ENCODE measurements at places on chromosomes 5 and 9.

GRCh38 chr5:37015795-37016666 is 139.5 kb downstream of the NIPBL start:
- DNase-seq: no peak

GRCh38 chr5:32225445-32225844 is 51.3 kb upstream of the GOLPH3 start:
- DNase-seq: no peak

DNA sequence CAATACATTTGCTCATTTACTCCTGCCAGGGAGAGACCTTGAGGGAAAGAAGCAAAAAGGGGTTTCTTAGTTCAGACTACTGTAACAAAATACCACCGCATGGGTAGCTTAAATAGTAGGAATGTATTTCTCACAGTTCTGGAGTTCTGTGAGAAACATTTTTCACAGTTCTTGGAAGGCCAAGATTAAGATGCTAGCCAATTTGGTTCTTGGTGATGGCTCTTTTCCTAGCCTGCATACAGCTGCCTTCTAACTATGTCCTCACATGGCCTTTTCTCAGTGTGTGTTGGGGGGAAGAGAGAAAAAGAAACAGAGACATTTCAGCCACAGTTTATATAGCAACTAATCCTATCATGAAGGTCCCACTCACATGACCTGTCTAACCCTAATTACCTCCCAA is 1644.7 kb upstream of the C9orf72 start:
- DNase-seq: no peak

DNA sequence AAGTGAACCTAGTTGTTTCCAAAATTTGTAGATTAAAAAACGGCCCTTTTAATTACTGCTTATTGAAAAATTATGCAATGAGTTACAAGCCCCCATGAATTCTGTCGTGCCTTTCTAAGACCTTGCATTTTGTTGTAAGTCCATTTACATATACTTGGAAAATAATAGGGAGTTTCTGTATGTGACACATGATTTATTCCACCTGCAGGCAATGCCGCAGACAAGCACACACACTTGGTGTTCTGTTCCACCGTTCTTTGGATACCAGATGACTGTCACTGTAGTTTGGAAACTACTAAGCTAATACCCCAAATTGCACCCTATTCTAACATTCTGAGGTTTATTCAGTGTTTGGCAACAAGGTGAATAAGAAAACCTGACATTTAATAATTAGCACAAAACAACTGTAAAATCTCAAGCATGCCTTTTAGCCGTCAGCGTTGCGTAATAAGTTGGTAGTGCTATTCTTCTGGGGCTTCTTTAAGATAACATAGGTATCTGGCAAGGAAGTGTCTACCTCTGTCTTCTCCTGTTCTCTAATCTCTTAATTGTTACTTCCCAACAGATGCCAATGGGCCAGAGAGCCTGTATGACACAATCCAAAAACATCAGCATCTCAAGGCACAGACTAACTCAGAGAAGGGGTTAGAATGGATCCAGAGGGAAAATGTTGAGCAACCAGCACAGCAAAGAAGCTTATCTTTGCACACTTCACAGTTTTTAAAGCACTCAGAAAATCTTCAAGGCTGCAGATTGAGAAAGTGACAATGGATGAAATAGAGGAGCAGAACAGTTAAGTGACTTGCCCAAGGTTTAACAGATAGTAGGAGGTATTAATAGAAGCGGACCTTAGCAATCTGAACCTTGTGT is 48.2 kb upstream of the DPYSL3 start:
- no peak for DNase-seq

GRCh38 chr5:72746736-72747135 is 69.7 kb upstream of the TNPO1 start:
- DNase-seq: no peak

- no peak for DNase-seq
Observed at GRCh38 chr9:101848485-101848919, 110.1 kb upstream of the GRIN3A start.

DNA sequence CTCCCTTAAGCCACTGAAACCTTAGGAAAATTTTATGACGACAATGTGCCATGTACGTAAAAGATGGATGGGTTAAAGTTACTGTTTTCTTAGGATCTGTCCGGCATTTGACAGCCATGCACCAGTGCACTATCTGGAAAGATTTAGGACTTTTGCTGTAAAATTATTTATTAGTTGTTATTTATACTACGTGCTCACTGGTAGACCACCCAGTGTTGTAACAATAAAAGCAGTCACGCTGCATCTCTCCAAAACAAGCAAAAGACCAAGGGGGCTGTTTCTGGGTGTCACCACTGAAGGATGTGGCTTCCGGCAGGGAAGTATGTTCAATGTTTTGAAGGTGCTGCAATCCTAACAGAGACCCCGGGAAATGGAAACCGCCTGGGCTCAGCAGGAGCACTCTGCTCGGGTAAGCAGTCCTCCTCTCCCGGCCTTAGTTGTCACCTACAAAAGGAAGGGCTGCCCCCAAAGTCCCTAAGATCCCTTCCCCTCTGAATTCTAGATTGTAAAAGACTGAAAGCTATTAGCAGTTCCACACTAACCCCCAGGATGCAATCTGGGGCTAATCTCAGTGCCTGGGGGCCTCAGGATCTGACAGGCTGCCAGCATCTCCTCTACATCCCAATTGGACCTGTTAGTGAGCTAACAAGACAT is 38.6 kb downstream of the SAXO1 start:
- no peak for DNase-seq

GRCh38 chr9:109020113-109020512 is 6.8 kb upstream of the CTNNAL1 start:
- DNase-seq: no peak

DNA sequence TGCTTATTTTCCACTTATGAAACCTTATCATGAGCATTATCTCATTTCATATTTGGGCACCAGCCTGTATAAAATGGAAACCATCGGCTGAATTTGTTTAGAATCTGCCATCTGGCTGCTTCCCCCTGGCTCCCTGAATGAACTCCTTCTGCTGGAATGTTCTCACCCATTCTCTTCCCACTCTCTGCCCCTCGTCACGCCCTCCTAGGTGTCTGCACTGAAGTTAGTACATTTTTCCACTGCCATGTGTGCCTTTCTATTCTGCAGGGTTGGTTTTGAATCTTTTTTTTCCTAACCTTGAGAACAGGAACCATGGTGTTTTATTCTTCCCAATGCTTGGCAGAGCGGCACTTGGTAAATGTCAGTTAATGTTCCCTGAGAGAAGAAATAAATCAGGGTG is 359.7 kb downstream of the MLLT3 start:
- DNase-seq: no peak

DNA sequence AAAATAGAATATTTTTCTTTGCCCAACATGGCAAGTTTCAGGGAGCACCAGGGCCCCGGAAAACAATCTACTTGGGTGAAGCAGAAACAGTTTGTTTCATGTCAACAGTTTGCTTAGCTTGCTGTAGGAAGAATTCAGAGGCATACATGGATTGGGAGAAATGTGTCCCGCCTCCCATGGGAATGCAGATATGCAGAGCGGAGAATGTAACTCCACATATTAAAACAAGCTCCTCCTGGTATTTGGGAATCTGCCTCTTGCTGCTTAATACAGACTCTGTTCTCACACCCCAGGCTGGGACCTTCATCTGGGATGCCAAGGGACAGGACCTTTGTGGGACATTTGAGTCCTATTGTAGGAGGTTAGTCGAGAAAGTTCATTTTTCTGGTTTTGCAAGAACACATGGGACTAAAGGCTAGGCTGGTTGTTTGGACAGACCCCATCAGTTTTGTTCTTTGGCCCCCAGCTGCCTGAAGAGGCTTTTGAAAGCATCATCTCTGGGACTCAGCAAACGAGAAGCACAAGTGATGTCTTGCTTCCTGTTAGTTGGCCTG is 220.5 kb upstream of the ADRA1B start:
- DNase-seq: no peak

DNA sequence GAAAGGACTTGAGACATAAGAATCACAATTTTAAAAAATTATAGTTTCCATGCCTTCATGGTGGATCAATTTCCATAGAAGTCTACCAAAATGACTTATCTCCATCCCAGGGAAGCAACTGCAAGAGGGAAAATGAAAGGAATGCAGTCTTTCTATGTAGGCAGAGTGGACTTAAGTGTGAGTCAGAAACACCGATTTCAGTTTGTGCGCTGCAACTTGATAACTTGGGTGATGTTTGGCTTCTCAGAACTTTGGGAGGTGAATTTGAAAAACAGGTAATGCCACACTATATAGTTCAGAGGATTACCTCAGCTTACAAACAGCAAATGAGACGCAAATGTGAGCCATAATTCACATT is 708 bp upstream of the CSNK1G3 start:
- no peak for DNase-seq

GRCh38 chr5:73922875-73923557 is 297.0 kb downstream of the ARHGEF28 start:
- DNase-seq: no peak

DNA sequence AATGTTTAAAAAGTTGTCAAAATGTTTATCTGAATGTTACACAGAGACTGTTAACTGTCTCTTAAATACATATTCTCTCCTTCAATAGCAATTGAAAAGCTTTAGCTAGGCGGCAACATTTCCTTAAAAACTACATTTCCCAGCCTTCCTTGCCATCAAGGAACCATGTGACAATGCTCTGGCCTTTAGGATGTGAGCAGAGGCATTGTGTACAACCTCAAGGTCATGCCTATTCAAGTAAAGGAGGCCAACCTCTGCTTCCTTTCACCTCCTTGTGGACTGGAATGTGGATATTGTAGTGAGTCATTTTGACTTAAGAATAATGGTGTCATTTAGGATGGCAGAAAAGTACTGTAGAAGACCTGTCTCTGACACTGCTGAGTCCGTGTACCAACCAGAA is 23.7 kb upstream of the MROH2B start:
- no peak for DNase-seq

- no peak for DNase-seq
Observed at GRCh38 chr5:125316391-125316790, 570.0 kb upstream of the ZNF608 start.

- DNase-seq: no peak
Observed at GRCh38 chr9:6929441-6930215, 171.9 kb downstream of the KDM4C start.

DNA sequence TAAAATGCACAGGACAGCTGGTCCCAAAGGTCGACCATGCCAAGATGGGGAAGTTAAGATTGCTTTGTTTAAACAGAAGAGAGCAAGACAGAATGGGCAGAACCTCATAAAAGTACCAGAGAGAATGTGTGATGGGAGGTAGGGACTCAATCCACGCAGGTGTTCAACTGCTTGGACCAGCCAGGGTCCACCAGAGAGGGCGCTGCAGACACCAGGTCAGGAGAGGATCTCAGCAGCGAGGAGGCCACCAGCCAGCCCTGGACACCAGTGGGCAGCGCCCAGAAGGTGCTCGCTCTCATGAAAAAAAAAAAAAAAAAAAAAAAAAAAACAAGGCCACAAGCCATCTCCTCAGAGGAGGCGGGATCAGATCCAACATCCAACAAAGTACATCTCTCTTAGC is 81.8 kb downstream of the SHC3 start:
- DNase-seq: no peak

- no peak for DNase-seq
Observed at GRCh38 chr9:114075602-114076001, 2.5 kb downstream of the AMBP start.

Data from activated CD8-positive, alpha-beta memory T cell treated with anti-CD3 and anti-CD28 coated beads for 1 hour (primary cell).